Fibroblast of villous mesenchyme (primary cell): ENCODE measurements at places on chromosomes 3 and 15.
A peak's percentile ranks its signal among the peaks of the same experiment; 100 is the strongest.

- peak; percentile 31 for DNase-seq
Measured at GRCh38 chr3:49462222-49462621, 7.8 kb upstream of the DAG1 start.

DNA sequence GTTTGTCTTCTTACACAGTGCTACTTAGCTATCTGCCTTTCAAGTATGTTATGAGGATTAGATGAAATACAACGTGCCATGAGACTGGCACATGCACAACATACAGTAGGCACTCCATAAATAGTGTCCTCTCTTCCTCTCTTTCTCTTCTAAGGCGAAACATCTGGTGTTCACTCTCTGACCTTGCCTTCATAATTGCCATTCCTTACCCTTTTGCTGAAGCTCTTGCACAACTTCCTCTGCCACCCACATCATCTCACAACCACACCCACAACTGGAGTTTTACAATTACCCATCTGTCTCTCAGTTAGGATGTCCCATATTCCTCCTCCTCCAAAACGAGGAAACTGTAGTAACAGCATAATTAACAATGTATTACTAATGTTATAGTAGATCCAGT is 26.4 kb upstream of the ACP3 start:
- DNase-seq, result peak; percentile 91

DNA sequence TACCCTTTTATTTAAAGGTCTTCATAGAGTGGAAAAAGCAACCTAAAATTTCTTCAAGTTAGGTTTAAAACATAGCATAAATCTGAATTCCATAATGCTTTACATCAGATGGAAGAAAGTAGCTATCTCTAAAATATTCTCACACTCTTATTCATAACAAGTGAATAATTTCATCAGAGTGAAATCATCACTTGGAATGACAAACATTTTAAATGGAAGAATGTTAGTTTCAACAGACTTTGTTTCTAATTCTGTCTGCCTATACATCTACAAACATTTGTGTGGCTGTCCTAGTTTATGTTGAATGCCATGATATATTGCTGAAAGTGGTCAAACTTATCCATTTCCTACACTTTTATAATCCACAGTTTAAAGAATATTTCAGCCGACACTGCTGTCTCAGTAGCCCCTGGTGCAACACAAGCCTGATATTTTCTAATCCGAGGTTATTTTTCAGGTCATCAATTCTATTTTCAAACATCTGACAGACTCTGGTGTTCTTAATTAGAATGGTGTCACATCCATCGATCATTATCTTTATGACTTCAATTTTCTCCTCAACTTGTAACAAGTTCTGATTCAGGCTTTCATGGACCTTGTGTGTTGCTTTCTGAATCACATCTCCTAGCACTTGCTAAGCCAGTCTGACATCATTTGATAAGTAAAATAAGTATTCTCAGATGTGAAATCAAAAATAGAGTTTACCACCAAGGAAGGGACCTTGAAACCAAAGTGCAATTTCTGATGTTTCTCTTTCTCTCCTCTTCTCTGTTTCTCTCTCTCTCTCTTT is 17.1 kb upstream of the CNTN3 start:
- DNase-seq, result no peak

DNA sequence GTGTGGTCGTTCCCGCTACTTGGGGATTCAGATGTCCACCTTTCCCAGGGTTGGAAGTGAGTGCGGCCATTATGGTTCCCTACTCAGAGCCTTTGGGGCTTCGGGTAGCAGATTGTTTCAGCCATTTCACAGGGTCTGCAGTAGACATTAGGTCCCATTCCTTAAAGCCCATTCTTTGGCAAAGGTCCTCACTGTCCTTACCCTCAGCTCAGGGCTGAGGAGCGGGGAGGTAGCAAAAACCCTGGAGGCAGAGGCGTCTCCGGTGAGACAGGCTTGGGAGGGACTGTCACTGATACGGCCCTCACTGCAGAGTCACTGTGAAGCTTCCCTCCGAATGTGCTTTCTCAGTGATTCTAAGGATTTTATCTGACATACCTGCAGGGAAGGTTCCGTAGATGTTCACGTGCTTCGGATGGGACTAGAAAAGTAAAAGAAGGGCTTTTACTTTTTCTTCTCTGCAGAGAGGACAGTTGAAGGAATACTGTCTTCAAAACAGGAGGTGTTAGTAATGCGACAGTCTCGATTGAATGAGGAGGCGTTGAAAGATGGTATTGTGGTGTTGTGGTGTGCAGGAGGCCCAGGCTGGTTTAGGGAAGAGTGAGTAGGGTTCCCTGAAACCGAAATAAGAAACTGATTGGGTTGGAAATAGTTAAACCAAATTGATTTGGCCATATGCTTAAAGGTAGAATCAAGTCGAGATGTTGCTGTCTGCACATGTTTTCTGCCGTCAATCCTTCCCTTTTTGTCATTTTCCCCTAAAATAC is 630 bp downstream of the ATP6V1A start:
- peak; percentile 25 for DNase-seq

DNA sequence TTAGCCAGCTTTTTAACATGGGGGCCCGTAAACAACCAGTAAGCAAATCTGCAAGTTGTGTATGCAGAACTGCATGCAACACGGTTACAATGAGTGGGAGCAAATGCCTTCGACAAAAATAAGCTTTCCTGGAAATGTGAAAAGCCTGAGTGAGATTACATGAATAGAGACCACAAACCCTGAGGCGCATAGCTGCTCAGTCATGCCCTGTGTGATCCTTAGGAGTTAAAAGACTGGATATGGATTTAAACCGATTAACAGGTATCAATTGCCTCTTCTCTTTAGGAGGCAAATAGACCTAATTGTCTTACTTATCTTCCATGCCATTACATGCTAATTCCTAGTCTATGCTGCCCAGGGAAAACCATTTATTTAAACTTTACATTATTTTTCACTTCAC is 810.3 kb downstream of the ROBO1 start:
- no peak for DNase-seq

GRCh38 chr3:111335512-111336303 is 206.3 kb upstream of the CD96 start:
- no peak for DNase-seq

- peak; percentile 12 for DNase-seq
Measured at GRCh38 chr3:167350245-167350862, 29.7 kb downstream of the ZBBX start.
